Hematopoietic multipotent progenitor cell treated with erythropoietin and hydrocortisone succinate and interleukin-3 and kit ligand, for 17 days (in vitro differentiated cells): ENCODE measurements at places on chromosomes 7 and 10.

DNA sequence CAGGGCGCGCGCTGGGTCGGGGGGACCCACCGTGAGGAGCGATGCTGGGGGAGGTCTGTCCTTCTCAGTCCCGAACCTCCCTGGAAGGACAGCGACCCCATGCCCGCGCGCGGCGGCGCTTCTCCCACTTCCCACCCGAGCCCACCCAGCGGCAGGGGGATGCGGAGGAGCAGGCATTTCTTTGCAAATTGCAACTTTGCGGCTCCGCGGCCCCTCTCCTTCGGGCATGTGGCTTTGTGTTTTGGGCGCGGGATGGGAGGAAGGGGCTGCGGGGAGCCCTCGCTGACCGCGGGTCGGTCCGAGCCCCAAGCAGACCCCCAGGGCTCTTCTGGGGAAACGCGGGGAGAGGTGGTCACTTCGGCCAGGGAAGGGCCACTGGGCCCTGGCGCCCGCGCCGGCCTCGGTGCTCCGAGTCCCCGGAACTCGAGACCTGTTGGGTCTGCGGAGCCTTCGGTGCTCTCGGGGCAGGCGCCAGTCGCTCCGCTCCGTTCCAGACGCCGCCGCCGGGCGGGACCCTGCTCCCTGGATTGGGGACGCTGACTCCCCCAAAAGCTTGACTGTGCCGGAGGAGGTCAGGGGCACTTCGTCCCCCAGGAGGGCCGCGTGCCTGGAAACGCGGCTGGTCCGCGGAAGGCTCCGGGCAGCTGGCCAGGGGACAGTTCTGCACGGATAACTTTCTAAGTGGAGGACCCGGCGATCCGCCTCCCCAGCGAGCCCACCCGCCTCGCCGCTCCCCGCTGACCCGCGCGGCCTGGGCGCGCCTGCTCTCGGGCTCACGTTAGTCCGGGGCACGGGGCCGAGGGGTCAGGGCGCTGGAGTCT is 164.2 kb upstream of the DPP6 start:
- no peak for DNase-seq

DNA sequence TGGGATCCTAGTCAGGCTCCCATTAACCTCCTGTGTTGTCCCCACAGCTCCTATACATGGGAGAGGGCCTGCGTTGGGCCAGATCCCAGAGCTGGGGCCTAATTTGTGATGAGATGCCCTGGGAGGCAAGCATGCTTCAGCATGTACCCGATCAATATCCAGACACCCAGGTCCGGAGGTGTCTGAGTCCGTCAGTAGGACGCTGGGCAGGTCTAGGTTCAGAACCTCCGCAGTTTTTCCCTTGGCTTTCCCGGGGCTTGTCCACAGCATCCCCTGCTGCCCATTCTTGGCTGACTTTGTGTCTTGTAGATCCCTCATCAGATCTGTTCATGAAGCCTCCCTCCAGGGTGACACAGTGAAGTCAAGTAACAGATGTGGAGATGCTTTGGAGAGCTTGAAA is 32.7 kb upstream of the RBAK start:
- no peak for DNase-seq

- DNase-seq: no peak
Observed at GRCh38 chr7:28990200-28990960, 32.2 kb upstream of the TRIL start.

DNA sequence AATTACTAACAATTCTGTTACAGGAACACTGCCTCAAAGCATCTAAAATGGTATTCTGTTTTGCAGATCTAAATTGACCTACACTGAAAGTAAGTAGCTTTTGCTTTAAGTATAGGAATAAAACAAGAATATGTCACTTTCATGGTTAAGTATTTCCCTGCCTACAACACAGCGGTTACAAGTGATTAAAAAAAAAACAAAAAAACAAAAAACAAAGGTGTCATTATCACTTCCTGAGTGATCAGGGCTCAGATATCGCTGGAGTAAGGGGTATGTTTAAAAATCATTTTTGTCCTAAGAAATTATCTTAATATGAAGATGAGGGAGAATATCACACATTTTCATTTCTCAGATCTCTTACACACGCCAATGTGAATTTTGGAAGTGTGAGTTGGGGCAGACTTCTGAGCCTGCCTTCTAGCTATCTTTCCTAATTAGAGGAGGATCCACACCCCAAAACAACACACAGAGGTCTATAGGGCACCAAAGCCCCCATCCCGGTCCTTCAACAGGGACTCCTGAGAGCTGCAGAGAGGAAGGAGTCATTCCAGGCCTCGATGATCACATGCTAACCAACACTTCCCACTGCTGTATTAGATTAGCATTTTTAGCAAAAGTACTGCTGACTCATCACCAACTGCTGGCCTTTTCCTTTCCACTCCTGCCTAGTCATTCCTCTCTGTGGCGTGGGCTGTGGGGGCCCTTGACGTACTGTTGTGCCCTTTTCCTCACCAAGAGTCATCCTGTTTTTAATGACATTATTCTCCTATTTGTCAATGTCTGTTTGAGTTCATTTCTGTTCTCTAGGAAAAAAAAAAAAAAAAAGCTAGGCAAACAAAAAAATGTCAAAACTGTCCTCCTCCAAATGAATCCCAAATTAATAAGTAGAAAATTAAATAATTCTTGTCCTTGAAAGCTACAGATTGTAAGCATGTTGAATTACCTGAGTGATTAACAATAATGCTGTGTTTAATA is 31.2 kb downstream of the PRTFDC1 start:
- DNase-seq: peak; percentile 48

DNA sequence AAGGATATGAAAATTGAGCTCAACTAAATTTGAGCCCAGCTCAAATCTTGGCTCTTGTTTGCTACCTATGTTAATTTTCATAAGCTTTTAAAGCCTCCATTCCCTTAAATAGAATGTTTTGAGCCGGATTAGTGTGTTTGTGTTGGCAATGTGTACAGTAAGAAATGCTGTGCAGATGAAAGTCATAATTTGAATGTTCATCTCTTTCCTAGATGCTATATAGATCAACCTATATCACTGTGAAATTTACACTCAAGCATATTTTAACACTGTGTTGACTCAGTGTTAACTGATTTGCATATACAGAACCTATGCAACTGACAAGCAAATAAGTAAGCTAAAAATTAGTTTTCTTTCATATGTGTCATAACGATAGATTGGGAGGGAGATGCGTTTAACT is 272.5 kb downstream of the TFEC start:
- DNase-seq: no peak
